Fibroblast of villous mesenchyme (primary cell): ENCODE measurements at places on chromosomes 1 and 21. TPM values are rescaled to one million over a fixed set of nuclear protein-coding genes. Genes with fewer than 3 reads are reported as not detected.

- DNase-seq = no peak
These were observed 223.0 kb downstream of the PBX1 start for GRCh38 chr1:164781972-164782371.

- peak; percentile 85 for DNase-seq
These were observed 75.7 kb upstream of the RRP15 start for GRCh38 chr1:218209351-218209861.

DNA sequence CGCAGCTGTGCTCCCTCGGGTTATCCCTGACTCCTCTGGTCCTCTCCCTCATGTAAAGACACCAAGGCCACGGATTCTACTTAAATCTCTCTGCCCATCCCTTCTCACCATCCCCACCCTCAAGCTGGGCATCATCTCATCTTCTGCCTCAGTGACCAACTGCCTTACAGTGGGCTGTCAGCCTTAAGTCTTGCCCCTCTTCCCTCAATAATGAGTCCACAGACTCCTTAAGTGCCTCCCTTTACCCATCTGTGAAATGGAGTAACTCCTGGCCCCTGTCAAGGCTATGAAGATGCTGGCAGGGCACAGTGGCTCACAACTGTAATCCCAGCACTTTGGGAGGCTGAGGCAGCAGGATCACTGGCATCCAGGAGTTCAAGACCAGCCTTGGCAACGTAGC, 12.1 kb downstream of the SH3BGRL3 start:
- DNase-seq = no peak

IGSF21 gene
- total RNA-seq = not detected in 2 replicates

DNA sequence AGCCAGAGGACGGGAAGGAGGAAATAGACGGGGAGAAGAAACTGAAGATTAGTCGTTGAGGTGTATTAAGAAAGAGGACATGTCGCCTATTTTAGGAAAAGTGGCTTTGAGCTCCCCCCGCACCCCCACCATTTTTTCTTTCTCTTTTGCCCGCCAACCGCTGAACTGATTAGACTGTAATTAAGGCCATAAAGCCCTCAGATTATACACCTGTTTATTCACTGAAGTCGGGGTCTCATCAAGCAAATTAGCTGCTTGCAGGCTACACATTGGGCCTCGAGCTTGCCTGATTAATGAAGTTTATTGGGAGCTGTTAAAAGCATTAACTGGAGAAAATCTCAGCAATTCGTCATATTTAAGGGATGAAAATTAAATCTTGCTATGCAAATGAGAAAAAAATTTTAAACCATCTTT, 119.4 kb upstream of the RRP15 start:
- peak; percentile 2 for DNase-seq

GRCh38 chr21:31665397-31665796, 5.9 kb downstream of the SOD1 start:
- DNase-seq = no peak

DNA sequence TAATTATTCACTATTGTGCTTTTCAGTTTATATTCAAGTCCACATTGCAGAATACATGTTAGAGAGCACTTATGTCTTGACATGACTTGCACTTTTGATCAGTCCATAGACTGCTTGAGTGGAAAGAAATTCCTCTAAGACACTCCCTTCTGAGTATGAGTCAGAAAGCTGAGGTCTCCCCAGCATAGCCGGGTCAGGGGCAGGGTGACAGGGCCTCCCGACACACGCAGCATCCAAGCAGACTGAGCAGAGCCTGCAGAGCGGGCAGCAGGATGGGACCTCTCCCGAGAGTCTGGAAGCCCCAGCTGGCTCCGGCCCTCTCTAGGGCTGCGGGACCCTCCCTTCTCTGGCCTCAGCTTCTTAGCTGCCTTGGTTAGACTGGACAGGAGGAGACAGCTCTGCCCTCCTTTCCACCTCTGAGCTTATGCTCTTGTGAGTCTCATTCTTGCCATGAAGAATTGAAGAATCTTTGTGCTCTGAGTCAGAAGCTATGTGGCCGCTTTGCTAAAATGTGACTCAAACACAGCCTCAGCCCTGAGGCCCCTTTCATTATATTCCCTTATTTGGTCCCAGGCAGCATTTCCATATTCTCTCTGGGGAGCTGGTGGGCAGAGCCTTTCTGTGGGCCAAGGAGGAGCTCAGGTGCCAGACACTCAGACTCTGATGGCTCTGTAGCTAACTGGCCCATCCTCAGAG, 11.2 kb upstream of the CAPN2 start:
- peak; percentile 90 for DNase-seq

DNA sequence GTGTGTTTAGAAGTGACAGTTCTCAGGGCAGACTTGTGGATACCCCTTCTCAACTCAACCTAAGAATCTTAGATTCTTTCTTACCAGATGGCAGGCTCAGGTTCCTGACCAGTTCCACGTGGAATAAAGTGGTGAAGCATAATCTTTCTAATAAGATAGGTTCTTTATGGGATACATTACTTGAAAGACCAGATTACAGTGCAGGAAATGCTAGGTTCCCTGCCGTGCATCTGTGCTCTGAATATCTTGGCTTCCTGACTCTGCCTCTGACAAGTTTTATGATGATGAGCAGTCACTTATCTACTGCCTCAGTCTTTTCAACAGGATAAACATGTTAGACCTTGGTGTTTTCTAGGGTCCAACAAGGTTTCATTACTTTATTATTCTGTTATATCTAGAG, 207.9 kb upstream of the CACYBP start:
- DNase-seq = no peak

SMPDL3B gene
- not detected in 2 replicates for total RNA-seq
